Aortic smooth muscle cell (primary cell): ENCODE measurements at places on chromosomes 1 and 21. TPM values are rescaled to one million over a fixed set of nuclear protein-coding genes. Genes with fewer than 3 reads are reported as not detected.

Gene ZBTB7B
- total RNA-seq, result 14.3 and 19.3 TPM in 2 replicates

Gene NGF
- 7.7 and 12.7 TPM in 2 replicates for total RNA-seq

Gene FALEC
- 0.31 TPM in 1 of 2 replicates, not detected in the other for total RNA-seq

Gene C4BPA
- not detected in 2 replicates for total RNA-seq

Gene KANK4
- total RNA-seq, result not detected in 2 replicates

Gene ADPRS
- 22.5 and 25.8 TPM in 2 replicates for total RNA-seq

Gene CFAP141
- total RNA-seq, result not detected in 2 replicates

Gene ZNF593OS
- total RNA-seq, result 0.19 TPM in 1 of 2 replicates, not detected in the other

Gene CHODL
- total RNA-seq, result 0.25 and 0.26 TPM in 2 replicates

Gene ARHGEF10L
- total RNA-seq, result 38.4 and 44.3 TPM in 2 replicates

Gene GJA8
- not detected in 2 replicates for total RNA-seq

Gene PKP1
- under 0.01 and 0.06 TPM in 2 replicates for total RNA-seq

Gene CELA3B
- not detected in 2 replicates for total RNA-seq

Gene KIAA1614
- 6.9 and 7.6 TPM in 2 replicates for total RNA-seq

Gene PGLYRP4
- total RNA-seq, result not detected in 2 replicates

Gene SPATA17
- 0.93 and 1.5 TPM in 2 replicates for total RNA-seq

Gene KRTAP11-1
- not detected in 2 replicates for total RNA-seq

Gene NFASC
- total RNA-seq, result 14.3 and 15.7 TPM in 2 replicates

Gene TINAGL1
- 212 and 291 TPM in 2 replicates for total RNA-seq

Gene OR2T29
- 0.06 TPM in 1 of 2 replicates, not detected in the other for total RNA-seq

Gene TDRD10
- total RNA-seq, result under 0.01 and 0.06 TPM in 2 replicates

Gene TRABD2B
- total RNA-seq, result under 0.01 and 0.06 TPM in 2 replicates

Gene VSIG8
- total RNA-seq, result under 0.01 and 0.06 TPM in 2 replicates

Gene RNU1-2
- total RNA-seq, result 565 and 1,390 TPM in 2 replicates

Gene POMGNT1
- total RNA-seq, result 50.7 and 59.7 TPM in 2 replicates

Gene TFF2
- not detected in 2 replicates for total RNA-seq
